ENCODE measurements at places on chromosomes 3 and 15. TPM values are rescaled to one million over a fixed set of nuclear protein-coding genes. Genes with fewer than 3 reads are reported as not detected.

Gene ZNF619
- total RNA-seq, result 2.7 TPM

Gene BUB1B
- total RNA-seq, result 91.0 TPM

Gene GUCA1C
- not detected for total RNA-seq

Gene TJP1
- total RNA-seq, result 47.2 TPM

Gene SAMMSON
- not detected for total RNA-seq

Gene PLA1A
- 0.16 TPM for total RNA-seq

Gene CIDEC
- not detected for total RNA-seq

Gene LRTM1
- total RNA-seq, result not detected

- DNase-seq, result no peak
Measured at GRCh38 chr3:18609187-18609586, 184.0 kb upstream of the SATB1 start.

GRCh38 chr3:75180945-75181298, 483.2 kb upstream of the FRG2C start:
- DNase-seq, result no peak

DNA sequence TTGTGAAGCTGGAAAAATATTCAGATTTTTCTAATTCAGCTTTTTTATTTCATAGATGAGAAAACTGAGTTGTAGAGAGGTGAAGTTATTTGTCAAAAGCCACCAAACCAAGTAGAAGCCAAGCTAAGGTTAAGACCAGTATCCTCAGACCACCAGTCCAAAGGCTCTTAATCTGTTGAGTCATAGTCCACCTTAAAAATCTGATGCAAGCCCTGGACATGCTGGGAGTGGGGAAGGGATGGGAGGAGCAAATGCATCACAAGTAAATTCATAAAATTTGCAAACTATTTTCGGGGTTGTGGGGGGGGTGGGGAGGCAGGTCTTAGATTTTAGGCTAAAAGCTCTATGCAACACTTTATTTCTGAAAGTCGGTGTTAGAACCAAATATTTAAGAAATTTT, 307.7 kb upstream of the SEMA6D start:
- DNase-seq, result no peak

DNA sequence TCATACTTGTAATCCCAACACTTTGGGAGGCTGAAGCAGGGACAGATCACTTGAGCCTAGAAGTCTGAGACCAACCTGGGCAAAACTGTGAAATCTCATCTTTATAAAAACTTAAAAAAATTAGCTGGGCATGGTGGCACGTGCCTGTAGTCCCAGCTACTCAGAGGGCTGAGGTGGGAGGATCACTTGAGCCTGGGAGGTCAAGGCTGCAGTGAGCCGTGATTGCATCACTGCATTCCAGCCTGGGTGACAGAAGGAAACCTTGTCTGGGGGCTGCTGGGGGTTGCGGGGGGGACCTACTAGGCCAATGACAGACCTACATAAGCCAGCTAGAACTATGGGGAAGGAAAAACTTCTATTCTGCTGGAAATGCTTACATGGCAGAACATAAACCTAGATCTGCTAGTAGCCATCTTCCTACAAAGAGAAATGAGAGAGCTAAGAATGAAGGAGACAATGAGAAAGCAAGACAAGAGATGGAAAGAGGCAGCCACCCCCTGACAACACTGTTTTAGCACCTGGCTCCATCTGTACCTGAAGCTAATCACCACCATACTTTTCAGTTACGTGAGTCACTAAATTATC, 23.9 kb downstream of the FOXP1 start:
- no peak for DNase-seq

DNA sequence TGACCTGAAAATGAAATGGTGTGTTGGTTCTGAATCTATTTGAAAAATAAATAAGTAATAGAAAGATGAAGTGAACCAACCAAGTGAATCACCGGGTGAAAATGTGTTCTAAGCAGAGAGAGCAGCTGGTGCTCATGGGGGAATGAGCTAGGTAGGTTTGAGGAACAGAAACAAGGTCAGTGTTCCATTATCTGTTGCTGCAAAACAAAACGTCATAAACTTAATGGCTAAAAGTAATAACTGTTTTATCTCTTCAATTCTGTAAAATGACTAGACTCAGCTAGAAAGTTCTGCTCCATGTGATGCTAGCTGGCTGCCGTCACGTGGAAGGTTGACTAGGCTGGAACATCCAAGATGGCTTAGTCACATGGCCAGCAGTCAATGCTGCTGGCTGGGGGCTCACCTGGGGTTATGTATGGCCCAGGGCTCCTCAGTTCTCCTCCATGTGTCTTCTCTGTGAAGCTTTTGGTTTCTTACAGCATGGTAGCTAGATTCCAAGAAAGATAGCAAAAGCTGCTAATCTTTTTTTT, 13.3 kb upstream of the SH3BP5 start:
- no peak for DNase-seq

GRCh38 chr3:13280811-13281506, 139.2 kb downstream of the NUP210 start:
- no peak for DNase-seq

DNA sequence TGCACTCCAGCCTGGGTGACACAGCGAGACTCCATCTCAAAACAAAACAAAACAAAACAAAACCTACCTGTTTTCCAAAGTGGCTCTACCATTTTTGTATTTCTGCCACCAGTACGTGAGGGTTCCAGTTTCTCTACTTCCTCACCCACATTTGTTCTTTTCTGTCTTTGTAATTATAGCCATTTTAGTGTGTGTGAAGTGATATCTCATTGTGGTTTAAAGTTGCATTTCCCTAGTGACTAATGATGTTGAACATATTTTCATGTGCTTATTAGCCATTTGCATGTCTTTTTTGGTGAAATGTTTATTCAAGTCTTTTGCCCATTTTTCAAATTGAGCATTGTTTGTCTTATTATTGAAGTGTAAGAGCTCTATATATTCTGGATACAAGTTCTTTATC, 50.7 kb downstream of the TRA2B start:
- no peak for DNase-seq

DNA sequence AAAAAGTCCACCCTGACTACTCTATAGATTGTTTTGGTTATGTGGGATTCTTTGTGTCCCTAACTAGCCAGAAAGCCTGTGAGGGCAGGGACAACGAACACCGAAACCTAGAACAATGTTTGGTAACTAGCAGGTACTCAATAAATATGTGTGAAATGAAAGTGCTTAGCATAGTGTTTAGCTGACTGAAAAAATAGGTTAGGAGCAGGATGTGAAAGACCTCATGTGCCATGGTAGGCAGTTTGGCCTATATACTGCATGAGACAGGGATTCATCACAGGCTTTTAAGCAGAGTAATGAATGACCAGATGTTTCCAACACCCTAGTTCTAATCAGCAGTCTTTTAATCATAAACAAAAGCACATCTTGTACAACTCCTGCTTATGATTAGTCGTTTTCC, 64.2 kb downstream of the MYO5A start:
- no peak for DNase-seq

GRCh38 chr15:69825941-69826818, 271.5 kb downstream of the TLE3 start:
- no peak for DNase-seq

GRCh38 chr3:30344288-30344687, 262.1 kb upstream of the TGFBR2 start:
- DNase-seq, result no peak

DNA sequence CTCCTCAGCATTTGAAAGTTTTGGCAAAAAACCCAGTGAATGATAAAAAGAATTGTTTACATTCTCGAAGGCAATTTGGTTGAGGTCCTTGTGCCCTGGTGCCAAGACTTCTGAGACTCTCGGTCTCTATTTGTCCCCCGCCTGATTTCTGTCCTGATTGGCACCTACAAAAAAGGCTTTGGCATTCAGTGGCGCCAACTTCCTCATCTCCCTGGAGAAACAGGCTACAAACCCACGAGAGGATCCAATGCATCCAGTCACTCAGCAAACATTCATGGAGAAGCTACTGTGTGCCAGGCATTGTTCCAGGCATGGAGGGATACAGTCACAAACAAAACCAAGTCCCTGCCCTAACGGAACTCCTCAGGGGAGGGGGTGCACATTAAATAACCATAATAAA, 42.7 kb downstream of the HES1 start:
- DNase-seq, result peak; percentile 51

DNA sequence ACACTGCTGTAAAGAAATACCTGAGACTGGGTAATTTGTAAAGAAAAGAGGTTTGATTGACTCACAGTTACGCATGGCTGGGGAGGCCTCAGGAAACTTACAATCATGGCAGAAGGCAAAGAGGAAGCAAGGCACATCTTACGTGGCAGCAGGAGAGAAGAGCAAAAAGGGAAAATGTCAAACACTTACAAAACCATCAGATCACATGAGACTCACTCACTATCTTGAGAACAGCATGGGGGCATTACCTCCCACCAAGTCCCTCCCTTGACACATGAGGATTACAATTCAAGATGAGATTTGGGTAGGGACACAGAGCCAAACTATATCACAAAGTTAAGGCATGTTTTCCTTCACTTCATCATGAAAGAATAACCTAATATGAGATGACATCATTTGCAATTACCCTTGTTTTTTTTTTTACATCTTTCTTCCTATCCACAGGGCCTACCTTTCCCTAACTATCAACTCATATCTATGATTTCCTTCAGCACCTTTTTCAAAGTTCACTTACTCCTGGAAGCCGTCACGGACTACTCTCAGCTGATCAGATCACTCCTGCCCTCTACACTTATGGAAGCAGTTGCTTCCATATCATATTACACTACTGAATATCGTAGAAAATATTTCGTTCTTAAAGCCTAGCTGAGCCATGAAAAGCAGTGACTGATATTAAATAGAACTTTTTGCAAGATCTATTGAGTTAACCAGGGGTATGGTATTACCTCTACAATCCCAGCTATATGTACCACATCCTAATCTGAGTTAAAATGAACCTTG, 25.5 kb upstream of the ATP8B4 start:
- no peak for DNase-seq

- DNase-seq, result no peak
Measured at GRCh38 chr15:42691770-42692169, 45.2 kb downstream of the CDAN1 start.

- no peak for DNase-seq
Measured at GRCh38 chr15:27237319-27237939, 266.4 kb downstream of the GABRG3 start.

DNA sequence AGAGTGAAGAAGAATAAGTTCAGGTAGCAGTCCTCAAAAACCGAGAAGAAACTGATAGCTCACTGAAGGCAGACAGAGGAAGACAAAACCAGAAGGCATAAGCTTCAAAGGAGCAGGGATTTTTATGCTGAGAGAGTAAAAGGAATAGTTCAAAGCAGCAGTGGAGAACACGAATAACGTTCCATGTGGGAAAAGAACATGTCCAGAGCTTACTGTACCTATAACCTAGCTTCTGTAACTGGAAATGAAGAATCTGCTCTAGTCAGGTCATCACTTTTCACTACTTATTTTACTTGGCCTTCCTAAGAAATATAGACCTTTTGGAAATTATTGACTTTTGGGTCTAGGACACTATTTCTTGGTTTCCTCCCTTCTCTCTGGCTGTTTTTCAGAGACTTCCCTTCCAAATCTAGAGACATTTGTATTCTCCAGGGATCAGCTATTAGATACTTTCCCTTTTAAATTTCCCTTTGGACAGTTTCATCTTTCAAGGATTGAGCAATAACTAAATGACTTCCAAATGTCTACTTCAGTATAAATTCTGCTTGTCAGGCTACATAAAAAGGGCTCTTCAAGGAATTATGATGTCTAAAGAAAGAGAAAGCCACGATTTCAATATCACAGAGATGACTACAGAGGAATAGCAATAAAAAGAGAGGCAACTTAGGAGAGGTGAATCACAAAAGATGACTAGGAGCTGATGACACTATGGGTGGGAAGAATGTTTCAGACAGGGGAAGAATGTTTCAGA, 46.7 kb downstream of the UBE3A start:
- DNase-seq, result peak; percentile 9

GRCh38 chr3:37118163-37118562, 56.2 kb downstream of the LRRFIP2 start:
- peak; percentile 30 for DNase-seq

GRCh38 chr15:77980098-77980497, 97.4 kb downstream of the TBC1D2B start:
- DNase-seq, result no peak

DNA sequence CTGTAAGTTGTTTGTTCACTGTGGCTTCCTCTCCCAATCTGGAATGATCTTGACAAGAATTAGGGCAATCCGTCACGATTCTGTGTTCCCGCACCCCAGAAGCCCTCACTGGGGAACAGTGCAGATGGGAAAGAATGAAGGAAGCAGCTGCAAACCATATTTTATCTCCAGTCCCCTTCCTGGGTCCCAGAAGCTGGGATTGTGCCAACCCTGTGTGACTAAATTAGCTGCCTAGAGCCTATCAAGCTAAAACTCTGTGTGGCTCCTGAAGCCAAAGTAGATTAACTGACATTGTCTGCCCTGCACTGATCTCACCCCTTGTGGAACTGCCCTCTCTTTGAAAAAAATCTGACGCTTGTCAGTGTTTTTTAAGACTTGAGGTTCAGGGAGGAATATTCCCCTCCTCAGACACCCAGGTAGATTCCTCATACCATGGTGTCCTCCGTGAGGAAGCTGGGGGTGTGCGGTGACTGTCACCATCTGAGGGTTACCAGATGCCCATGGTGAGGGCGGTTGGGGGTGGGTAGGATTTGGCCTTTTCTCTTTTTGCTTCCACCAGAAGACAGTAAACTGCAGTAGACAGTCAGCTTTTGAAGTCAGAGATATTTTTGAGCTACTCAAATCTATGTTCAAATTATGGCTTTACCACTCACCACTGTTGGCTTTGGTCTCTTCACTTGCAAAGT, 358.3 kb upstream of the TPM1 start:
- no peak for DNase-seq

DNA sequence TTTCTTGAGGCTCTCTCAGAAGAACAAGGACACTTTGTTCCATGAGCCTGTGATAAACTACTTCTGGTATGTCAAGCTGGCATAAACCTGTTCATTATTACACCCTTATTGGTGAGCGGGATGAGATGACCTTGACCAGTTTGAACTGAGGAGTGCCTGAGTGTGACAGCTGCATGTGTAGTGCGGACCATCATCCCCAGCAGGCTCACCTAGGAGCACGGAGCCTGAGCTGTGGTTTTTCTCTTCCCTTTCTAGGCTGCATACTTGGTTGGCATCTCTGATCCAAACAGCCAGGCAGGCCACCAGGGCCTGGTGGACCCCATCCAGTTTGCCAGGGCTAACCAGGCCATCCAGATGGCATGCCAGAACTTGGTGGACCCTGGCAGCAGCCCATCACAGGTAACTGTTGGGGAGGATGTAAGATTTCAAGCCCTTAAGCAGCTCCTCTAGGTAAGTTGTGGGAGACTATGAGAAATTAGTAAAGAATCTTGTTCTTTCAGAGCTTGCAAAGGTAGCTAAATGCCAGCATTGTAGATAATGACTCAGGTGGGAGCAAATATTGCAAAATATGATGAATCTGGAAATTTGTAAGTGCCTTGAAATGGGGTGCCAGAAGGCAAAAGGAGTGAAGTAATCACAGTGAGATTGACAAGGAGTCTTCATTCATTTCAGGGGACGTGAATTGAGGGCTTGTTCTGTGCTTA, 288.9 kb upstream of the TPM1 start:
- DNase-seq, result no peak

GRCh38 chr3:147937341-147937740, 528.2 kb downstream of the ZIC1 start:
- no peak for DNase-seq

Data from SJSA1 (cell line).